Parietal lobe (tissue), 2 donors: ENCODE measurements at places on chromosomes 6 and 20. TPM values are rescaled to one million over a fixed set of nuclear protein-coding genes. Genes with fewer than 3 reads are reported as not detected.

The MLN gene
- not detected for total RNA-seq

The LGSN gene
- 0.63 TPM for total RNA-seq

The BTN3A1 gene
- 28.5 TPM for total RNA-seq

The TPBG gene
- total RNA-seq: 2.2 TPM

The PCMTD2 gene
- 184 TPM for total RNA-seq
